ENCODE measurements at places on chromosomes 6 and 20. TPM values are rescaled to one million over a fixed set of nuclear protein-coding genes. Genes with fewer than 3 reads are reported as not detected.

DNA sequence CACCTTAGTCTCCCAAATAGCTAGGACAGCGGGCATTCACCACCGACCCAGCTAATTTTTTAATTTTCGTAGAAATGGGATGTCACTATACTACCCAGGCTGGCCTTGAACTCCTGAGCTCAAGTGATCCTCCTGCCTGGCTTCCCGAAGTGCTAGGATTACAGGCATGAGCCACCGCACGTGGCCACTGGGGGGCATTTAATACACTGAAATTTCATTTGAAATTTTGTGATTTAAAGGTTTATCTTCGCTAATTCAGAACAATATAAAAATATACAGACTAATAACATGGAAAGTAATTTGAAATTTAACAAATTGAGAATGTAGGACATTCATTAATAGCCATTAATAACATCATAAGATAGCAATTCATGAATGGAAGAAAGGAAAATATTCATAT is 20.5 kb upstream of the TBC1D32 start:
- DNase-seq, result no peak

GRCh38 chr6:166046226-166046625 is 121.4 kb downstream of the TBXT start:
- DNase-seq, result no peak

GRCh38 chr6:4441981-4442434 is 306.6 kb upstream of the ECI2 start:
- DNase-seq, result no peak

- DNase-seq, result no peak
Observed at GRCh38 chr6:122198922-122199321, 200.5 kb upstream of the HSF2 start.

The TENT5A gene
- total RNA-seq, result 0.71 TPM

DNA sequence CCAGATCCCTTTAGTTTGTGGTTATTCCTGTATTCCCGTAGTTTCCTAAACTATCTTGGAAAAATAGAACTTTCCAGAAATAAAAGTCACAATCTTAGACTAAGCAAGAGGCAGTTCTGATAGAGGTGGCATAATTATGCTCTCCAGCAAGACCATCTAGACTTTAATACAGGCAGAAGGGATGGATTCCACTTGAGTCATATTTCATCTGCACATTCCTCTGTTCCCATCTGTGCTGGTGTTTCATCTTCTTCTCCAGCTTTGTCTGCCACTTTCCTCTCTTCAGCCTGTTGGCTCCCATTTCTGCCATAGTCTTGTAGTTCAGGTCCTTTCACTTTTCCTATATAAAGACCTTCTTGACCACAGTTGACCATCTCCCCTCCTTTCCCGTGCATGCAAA is 102.9 kb downstream of the SOBP start:
- DNase-seq, result no peak

GRCh38 chr6:105562027-105562426 is 159.1 kb upstream of the PREP start:
- DNase-seq, result no peak

DNA sequence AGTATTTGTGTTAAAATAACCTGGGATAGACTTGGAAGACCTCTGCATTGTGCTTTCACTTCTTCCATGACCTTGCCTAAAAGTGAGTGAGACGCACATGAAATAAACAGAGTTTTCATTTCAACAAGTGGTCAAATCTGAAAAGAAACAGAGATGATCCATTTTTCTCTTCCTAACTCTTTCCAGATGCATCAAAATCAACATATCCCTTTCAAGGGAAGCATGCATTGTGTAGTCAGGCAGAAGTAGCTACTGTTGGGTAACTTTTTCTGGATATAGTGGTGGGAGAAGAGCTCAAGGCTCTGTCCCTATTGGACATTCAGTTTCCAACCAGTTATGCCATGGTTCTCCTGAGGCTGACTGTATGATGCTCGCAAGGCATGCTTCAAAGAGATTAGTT is 233.0 kb upstream of the JAG1 start:
- DNase-seq, result no peak

The LPA gene
- not detected for total RNA-seq

The KHDC3L gene
- total RNA-seq, result not detected

DNA sequence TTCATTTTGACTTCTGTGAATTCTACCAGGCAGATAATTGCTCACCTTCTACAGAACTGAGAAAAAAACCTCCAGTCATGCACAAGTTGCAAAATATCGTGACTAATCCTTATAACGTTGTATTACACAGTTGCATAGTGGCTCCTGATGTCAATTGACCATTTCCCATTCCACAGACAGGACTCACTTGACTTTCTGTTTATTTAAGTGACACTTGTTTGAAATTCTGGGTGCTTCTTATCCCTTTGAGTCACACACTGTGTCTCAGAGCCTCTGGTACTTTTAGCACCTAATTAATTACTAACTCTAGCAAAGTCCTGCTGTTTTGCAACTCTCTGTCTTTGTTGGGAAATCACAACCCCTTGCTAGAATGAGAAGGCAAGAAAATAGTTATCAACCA is 16.2 kb upstream of the RSPO3 start:
- DNase-seq, result no peak

The MAK gene
- total RNA-seq, result 1.8 TPM

The SLC2A10 gene
- not detected for total RNA-seq

GRCh38 chr6:2507521-2508037 is 243.1 kb downstream of the MYLK4 start:
- no peak for DNase-seq

DNA sequence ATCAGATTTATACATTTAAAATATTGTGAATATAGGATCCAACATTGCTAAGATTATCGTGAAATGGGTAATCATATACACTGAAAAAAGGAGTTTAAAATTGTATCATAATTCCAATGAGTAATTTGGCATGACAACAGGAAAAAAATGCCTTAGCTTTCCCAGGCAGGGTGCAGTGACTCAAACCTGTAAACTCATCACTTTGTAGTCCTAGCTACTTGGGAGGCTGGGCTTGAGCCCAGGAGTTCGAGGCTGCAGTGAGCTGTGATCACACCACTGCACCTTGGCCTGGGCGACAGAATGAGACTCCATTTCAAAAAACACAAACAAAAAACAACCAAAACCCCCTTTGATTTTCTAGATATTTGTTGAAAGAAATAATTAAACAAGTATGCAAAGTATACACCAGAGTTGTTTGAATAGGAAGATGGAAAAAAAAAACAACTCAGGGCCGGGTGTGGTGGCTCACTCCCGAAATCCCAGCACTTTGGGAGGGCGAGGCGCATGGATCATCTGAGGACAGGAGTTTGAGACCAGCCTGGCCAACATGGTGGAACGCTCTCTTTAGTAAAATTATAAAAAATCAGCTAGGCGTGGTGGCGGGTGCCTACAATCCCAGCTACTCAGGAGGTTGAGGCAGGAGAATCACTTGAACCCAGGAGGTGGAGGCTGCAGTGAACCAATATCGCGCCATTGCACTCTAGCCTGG is 98.7 kb downstream of the TRERF1 start:
- DNase-seq, result no peak

GRCh38 chr6:56541741-56542360 is 100.8 kb downstream of the DST start:
- no peak for DNase-seq

DNA sequence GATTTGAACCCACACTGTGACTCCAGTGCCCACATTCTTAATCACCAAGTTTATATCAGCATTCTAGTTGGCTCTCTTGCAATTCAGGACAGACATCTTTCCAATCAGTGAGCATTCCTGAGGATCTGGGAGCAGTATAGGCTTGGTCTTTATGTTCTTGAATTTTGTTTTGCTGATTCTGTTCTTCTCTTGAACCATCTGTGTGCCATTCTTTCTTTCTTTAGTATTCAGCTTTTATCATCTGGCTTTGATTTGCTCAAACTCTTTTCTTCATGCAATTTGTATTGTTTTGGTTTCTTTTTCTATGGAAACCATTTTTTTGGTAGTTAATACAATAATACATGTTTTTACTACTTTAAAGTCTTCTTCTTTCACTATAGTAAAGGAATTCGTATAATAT is 162.4 kb downstream of the CD109 start:
- DNase-seq, result no peak

Data from CD8-positive, alpha-beta memory T cell (primary cell).